Activated naive CD8-positive, alpha-beta T cell treated with anti-CD3 and anti-CD28 coated beads, Interleukin-2, amount 10 ng/mL, durations not matched to agents 7 days and 5 days (primary cell): ENCODE measurements at places on chromosomes 6 and 20. TPM values are rescaled to one million over a fixed set of nuclear protein-coding genes. Genes with fewer than 3 reads are reported as not detected.

SPATA25 gene
- total RNA-seq = 1.7 TPM

POU5F1 gene
- total RNA-seq = 0.22 TPM

TMEM244 gene
- 0.83 TPM for total RNA-seq

FOXQ1 gene
- not detected for total RNA-seq

APMAP gene
- total RNA-seq = 64.6 TPM

C20orf204 gene
- 9.8 TPM for total RNA-seq

TENT5A gene
- total RNA-seq = 3.1 TPM

HFE gene
- 5.0 TPM for total RNA-seq

SEC23B gene
- 64.0 TPM for total RNA-seq

THBD gene
- 0.22 TPM for total RNA-seq

MANEA gene
- 18.5 TPM for total RNA-seq

RFX6 gene
- total RNA-seq = not detected

POM121L2 gene
- not detected for total RNA-seq

SEMG1 gene
- not detected for total RNA-seq

DEFB121 gene
- total RNA-seq = not detected
